Aorta (tissue), 5 donors: ENCODE measurements at places on chromosomes 6 and 20.
A peak's percentile ranks its signal among the peaks of the same experiment; 100 is the strongest.

- no peak for DNase-seq
- no peaks in the 10 kb centered on the region for H3K36me3 ChIP-seq
- no peaks in the 10 kb centered on the region for H3K4me1 ChIP-seq
- H3K27ac ChIP-seq, result no peak overlapping the region
Measured at GRCh38 chr6:82385961-82386360, 22.3 kb downstream of the TPBG start.

DNA sequence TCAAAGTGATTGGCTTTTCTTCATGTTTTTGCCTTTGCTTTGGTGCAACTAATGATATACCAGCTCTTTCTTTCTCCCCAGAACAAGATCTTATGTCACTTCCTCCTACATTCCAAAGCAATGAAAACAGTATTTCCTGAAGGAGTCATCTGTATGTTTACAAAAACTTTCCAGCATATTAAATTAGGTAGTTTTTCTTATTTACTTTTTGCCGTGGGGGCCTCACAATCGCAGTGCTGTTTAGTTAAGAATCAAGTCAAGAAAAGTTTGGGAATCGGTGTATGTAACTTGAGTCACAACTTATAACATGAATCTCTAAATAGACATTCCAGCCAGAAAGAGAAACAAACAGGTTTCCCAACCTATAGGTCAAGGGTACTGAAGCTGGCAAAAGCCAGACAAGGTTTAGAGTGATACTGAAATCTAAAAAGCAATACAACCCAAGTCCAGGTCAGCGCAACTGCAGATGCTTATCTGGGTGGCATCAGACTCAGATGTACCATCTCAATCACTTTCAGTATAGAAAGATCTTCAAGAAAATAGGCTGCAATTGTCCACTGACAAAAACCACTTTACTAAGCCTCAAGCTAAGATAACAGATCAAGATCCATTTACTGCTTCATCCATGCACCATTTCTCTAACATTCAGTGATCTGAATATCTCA lies 63.6 kb downstream of the IPCEF1 start:
- H3K27ac ChIP-seq, result no peak overlapping the region
- no peak overlapping the region for H3K4me3 ChIP-seq
- peaks cover 4% of the 10 kb centered on the region for H3K4me1 ChIP-seq

- no peaks in the 10 kb centered on the region for H3K4me1 ChIP-seq
- no peak overlapping the region for H3K4me3 ChIP-seq
- DNase-seq, result no peak
- no peak overlapping the region for H3K27ac ChIP-seq
- H3K27me3 ChIP-seq, result no peaks in the 10 kb centered on the region
- no peaks in the 10 kb centered on the region for H3K36me3 ChIP-seq
Measured at GRCh38 chr20:58421497-58421850, 32.4 kb downstream of the VAPB start.

DNA sequence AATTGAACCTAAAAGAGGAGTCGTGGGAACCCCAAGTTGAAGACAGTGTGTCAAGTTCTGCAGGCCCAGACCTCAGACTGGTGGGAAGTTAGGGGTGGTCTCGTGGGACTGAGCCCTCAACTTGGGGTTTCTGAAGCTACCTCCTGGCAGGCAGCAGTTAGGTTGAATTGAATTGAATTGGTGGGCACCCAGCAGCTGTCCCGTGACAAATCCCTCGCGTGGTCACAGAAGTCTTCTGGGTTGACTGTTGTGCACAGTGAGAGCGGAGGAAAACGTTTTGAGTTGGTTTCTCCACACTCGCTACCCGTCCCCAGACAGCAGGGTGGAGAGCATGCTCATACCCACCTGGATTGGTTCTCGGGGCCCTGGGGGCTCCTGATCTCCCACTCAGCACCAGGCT lies 12.9 kb downstream of the SLC4A11 start:
- no peaks in the 10 kb centered on the region for H3K4me1 ChIP-seq
- H3K27ac ChIP-seq, result no peak overlapping the region
- H3K36me3 ChIP-seq, result no peaks in the 10 kb centered on the region
- no peaks in the 10 kb centered on the region for H3K27me3 ChIP-seq
- H3K4me3 ChIP-seq, result no peak overlapping the region
- no peak for DNase-seq

- H3K4me1 ChIP-seq, result no peaks in the 10 kb centered on the region
- no peak for DNase-seq
- no peak overlapping the region for H3K4me3 ChIP-seq
- H3K36me3 ChIP-seq, result peaks cover 2% of the 10 kb centered on the region
- H3K27ac ChIP-seq, result no peak overlapping the region
Measured at GRCh38 chr6:89612121-89612520, 26.4 kb downstream of the LYRM2 start.

- DNase-seq, result no peak
- H3K4me3 ChIP-seq, result no peak overlapping the region
- H3K27ac ChIP-seq, result no peak overlapping the region
- H3K27me3 ChIP-seq, result no peaks in the 10 kb centered on the region
Measured at GRCh38 chr20:34564833-34565232, 6.3 kb downstream of the MAP1LC3A start.

DNA sequence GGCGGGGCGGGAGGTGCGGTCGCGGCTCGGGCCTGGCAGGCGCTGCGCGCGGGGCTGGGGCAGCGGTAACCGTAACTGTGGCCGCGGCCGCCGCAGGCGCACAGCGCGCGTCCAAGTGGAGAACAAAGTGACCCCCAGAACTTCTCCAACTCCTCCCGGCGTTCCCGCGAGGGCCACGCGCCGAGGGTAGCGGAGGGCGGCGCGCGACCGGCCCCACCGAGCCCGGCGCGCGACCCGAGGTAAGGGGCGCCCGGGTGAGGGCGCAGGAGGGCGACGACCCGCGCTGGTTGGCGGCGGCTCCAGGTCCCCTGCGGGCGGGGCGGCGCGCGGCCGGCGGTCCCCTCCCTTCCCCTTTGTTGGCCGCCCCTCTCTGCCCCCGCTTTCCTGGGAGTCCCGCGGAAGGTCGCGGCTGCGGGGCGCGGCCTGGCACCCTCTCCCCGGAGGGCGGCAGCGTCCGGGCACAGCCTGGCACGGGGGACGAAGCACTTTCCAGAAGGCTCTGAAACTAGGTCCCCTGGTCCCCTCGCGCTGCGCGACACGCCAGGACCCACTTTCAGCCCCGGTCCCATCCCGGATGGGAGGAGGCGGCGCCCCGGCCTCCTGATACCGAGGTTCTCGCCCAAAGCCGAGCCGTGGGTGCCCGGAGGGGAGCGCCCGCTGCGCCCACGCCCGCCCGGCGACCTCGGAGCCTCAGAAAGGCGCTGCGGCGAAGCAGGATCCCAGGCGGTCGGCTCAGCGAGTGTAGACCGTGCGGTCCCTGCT lies at the start of gene TIAM2:
TIAM2 (plus strand) TSS at position 62 of the 762 bp plus-strand sequence. CDS start 133,909 bp downstream, outside the sequence.
- H3K27me3 ChIP-seq, result no peaks in the 10 kb centered on the region
- H3K4me1 ChIP-seq, result peaks cover 2% of the 10 kb centered on the region
- peak within 1 kb of the TSS; percentile 75 for H3K4me3 ChIP-seq
- no peak within 1 kb of the TSS for H3K27ac ChIP-seq
- no peaks in the 10 kb centered on the region for H3K36me3 ChIP-seq

DNA sequence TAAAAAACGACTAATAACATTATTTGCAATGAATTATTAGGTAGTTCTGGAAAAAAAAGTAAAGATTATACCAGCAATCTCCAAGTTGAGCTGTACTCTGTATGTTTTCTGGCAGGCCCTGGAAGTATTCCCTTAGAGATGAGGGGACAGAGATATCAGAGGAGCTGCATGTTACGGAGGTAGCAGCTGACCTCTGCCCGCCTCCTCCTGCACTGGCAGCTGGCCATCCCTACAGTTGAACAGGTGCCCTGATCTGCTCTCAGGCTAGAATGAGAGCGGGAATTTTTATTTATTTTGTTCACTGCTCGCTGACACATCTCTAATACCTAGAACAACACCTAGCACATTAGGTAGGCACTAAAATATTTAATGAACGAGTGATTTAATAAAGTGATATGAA lies 23.1 kb downstream of the FBXL4 start:
- H3K27ac ChIP-seq, result no peak overlapping the region
- DNase-seq, result no peak
- H3K27me3 ChIP-seq, result no peaks in the 10 kb centered on the region
- no peaks in the 10 kb centered on the region for H3K36me3 ChIP-seq
- H3K4me1 ChIP-seq, result no peaks in the 10 kb centered on the region
- no peak overlapping the region for H3K4me3 ChIP-seq

DNA sequence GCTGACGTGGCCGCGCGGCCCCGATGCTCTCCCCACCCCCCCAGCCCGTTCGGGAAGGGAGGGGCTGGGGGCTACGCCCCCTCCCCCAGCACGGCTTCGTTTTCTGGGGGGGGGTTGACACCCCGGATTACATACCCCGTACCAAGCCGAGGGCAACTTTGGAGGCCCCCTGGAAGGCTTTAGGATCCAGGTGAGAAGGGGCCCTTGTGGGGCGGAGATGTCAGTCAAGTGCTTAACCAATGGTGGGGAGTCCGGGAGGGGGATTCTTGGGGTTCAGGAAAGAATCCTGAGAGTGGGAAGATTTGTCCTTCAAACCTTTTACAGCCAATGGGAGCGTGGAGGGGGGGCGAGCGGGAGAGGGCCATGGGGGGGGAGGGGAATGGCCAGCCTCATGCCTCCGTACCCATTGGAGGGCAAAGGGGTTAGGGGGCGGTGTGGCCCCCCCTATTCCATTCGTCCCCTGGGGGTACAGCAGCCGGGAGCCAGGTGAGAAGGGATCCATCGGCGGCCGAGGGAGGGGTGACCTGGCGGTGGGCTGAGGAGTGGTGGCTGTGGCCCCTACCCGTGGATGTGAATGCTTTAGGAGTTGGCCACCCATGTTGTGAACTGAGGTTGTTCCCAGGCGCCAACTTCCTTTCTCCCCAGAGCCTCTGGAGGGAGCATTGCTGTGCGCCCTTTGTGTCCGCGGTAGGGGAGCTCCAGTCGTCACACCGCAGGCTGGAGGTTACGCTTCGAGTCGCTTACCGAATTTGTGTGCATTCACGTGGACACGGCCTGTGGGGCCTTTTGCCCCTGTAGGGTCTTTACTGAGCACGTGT lies 682 bp downstream of the BRD2 start:
- peak overlapping the region; percentile 95 for H3K4me3 ChIP-seq
- H3K27ac ChIP-seq, result peak overlapping the region; percentile 98
- H3K36me3 ChIP-seq, result no peaks in the 10 kb centered on the region
- H3K27me3 ChIP-seq, result no peaks in the 10 kb centered on the region

- H3K4me3 ChIP-seq, result no peak overlapping the region
- no peak overlapping the region for H3K27ac ChIP-seq
- DNase-seq, result no peak
Measured at GRCh38 chr6:119677384-119677783, 327.8 kb upstream of the MAN1A1 start.

- no peaks in the 10 kb centered on the region for H3K27me3 ChIP-seq
- H3K27ac ChIP-seq, result no peak overlapping the region
- no peak for DNase-seq
- H3K4me3 ChIP-seq, result no peak overlapping the region
- H3K36me3 ChIP-seq, result no peaks in the 10 kb centered on the region
- H3K4me1 ChIP-seq, result no peaks in the 10 kb centered on the region
Measured at GRCh38 chr6:105258816-105259215, 79.0 kb upstream of the POPDC3 start.

- no peaks in the 10 kb centered on the region for H3K4me1 ChIP-seq
- H3K36me3 ChIP-seq, result no peaks in the 10 kb centered on the region
- DNase-seq, result no peak
- H3K27me3 ChIP-seq, result no peaks in the 10 kb centered on the region
Measured at GRCh38 chr6:116389357-116389756, 18.6 kb downstream of the DSE start.

DNA sequence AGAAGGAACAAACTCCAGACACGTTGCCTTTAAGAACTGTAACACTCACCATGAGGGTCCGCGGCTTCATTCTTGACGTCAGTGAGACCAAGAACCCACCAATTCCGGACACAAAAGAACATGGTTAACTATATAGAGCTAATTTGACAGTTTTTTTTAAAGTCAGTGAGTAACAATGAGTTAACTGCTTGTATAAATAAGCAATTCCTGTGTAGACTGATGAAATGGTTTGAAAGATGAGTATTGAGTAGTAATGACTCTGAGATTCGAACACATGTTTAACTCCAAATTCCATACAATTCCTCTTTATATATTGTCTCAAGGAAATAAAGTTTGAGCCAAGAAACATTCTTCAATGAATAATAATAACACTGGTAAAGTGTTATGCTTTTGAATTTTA lies 478.0 kb downstream of the MMUT start:
- H3K27ac ChIP-seq, result no peak overlapping the region
- H3K27me3 ChIP-seq, result no peaks in the 10 kb centered on the region
- DNase-seq, result no peak
- H3K4me1 ChIP-seq, result no peaks in the 10 kb centered on the region

DNA sequence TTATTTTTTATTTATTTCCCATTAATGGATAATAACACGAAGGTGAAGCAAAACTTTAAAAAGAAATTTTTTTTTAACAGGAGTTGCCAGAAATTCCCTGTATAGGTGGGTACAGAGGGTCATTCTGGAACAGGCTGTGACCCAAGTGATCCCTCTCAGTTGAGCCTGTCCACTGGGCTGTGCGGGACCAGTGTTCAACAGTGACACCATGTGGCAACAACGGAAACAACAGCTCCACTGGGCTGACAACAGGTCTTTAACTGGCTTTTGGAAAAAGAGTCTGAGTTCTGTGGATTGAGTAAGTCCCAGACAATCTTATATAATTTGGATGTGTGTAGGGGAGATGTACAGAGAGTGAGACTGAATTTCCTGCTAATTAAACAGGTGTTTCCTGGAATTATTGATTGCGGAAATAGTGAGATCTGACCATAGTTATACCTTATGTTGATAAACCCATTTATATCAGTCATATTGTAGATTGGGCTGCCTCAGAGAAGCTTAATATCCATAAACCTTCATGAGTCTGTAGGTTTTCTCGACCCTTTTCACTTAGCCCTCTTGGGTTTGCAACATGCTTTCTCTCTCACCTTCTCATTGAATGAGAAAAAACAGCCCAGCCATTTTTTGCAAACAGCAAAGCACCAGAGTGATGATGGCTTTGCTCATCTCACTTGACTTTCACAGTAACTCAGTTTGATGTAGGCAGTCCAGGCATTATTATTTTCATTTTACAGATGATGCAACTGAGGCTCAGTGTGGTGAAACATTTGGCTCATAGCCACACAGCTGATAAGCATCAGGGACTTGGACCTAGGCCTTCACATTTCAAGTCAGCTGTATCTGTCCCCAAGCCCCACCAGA lies 17.5 kb downstream of the KIAA1755 start:
- no peaks in the 10 kb centered on the region for H3K36me3 ChIP-seq
- no peak for DNase-seq
- H3K27ac ChIP-seq, result no peak overlapping the region
- H3K27me3 ChIP-seq, result no peaks in the 10 kb centered on the region
- no peaks in the 10 kb centered on the region for H3K4me1 ChIP-seq
- H3K4me3 ChIP-seq, result no peak overlapping the region

- no peaks in the 10 kb centered on the region for H3K27me3 ChIP-seq
- DNase-seq, result no peak
- H3K4me3 ChIP-seq, result no peak overlapping the region
- no peak overlapping the region for H3K27ac ChIP-seq
- peaks cover 7% of the 10 kb centered on the region for H3K36me3 ChIP-seq
- no peaks in the 10 kb centered on the region for H3K4me1 ChIP-seq
Measured at GRCh38 chr20:39010496-39010895, 48.4 kb downstream of the DHX35 start.
